ENCODE measurements at places on chromosomes 2 and 18.
A peak's percentile ranks its signal among the peaks of the same experiment; 100 is the strongest.

DNA sequence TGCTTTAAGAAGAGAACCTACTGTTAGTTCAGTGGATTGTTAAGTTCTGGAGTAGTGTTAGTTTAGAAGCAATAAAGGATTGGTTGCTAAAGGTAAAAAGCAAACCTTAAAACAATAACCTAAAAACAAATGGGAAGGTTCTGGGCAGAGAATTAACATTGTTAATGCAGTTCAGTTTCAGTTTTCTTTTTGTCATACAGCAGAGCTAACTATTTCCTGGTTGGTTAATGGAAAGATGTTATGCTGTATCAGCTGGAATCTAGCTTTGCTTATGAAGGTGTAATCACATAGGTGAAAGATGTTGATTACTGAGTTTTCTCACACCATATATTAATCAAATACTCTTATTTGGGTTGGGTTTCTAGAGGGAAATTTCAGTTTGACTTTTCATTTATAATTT is 23.8 kb downstream of the SMAD4 start:
- no peak for DNase-seq

DNA sequence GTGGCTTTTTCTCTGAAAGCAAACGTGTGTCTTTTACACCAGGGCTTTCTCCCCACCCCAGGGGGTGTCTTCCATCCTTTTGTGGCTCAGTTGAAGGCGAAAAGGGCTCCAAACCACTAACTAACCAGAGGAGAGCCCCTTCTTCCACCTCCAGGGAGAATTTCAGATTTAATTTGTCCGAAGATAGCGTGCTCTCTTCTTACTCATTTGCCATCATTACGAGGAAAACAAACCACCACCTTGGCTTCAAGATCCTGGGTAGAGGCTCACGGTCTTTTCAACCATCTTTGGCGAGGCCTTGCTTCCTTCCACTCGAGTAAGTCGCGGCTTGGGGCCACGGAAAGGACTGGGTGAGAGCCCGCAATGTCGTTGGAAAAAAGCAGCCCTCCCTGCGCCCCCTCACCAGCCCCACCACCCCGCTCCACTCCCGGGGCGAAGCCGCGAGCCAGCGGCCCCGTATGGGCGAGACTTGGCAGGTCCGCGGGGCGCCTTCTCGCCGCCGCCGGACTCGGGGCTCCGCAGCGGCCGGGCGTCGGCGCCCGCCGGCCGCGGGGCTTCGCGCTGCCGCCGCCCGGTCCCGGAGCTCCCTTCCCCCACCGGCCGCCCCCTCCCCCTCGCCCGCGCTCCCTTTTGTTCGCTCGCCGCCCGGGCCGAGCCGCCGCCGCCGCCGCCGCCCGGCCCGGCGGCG is 1.7 kb upstream of the ZNF532 start:
- DNase-seq = peak; percentile 72

DNA sequence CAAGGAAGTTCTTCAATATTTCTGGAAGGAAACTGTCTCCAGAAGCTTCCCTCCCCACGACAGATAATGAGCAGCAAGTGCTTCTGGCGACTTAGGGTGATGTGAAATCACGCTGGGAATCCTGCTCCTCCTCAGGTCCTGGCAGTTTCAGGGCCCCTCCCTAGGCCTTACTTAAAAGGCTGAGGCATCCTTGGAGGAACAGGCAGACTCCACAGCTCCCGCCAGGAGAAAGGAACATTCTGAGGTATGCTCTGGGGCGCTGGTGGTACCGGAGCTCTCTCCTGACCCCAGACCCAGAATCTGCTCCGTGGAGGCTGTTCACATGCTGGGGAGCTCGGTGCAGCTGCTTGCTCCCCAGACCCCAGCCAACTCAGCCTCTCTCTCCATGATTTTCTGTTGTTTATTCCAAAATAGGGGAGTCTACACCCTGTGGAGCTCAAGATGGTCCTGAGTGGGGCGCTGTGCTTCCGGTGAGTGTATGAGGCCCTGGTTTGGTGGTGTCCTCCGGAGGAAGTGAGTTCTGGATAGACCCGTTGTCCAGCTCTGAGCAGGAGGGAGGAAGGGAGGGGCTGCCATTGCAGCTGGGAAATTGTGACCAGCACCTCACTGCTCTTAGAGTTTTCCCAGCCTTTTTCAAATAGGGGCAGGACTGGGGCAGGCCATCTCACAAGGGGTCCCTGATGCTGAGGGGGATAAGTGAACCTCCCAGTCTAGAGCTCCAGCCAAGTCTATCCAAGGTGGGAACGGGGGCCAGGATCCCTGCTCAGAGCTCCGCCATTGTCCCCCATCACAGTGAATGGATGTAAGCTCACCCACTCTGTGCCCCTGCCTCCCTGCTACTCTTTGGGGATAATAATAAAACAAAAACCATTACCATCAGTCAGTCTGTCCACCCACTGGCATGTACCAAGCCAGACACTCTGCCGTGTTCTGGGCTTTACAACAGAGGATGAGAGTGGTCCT is at the start of gene IL36RN:
TSS of gene IL36RN (plus strand) at position 201 of the 963 bp plus-strand sequence. CDS start at position 442, 241 bp downstream.
- no peak for DNase-seq

- no peak for DNase-seq
Measured at GRCh38 chr2:232026910-232027309, 65.4 kb downstream of the DIS3L2 start.

GRCh38 chr2:66607152-66607551 is 172.2 kb downstream of the MEIS1 start:
- DNase-seq = no peak

DNA sequence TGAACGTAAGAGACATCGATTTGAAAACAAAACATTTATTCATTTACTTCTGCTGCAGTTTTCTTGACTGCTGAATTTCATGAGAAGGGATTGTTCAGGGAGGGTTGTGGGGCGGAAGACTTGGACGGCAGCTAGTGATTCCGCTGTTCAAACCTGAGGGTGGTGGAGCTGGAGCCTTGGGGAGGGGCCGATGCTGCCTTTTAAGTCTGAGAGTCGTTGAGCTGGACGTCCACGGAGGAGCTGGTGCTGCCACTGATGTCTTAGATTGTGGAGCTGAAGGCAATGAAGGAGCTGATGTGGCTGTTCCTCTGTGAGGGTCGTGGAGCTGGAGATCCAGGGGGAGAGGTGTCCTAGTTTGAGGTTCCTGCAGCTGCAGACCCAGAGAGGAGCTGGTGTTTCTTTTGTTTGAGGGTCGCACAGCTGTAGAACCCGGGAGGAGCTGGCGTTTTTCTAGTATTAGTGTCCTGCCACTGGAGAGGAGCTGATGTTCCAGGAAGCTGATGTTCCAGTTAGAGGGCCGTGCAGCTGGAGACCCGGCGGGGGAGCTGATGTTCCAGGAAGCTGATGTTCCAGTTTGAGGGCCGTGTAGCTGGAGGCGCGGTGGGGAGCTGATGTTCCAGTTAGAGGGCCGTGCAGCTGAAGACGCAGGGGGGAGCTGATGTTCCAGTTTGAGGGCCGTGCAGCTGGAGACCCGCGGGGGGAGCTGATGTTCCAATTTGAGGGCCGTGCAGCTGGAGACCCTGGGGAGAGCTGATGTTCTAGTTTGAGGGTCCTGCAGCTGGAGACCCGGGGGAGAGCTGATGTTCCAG is 150.9 kb downstream of the RTP5 start:
- DNase-seq = peak; percentile 27

- no peak for DNase-seq
Measured at GRCh38 chr2:31020713-31021112, 117.5 kb downstream of the GALNT14 start.

GRCh38 chr2:203982276-203982675 is 45.7 kb downstream of the ICOS start:
- DNase-seq = no peak

GRCh38 chr2:233938676-233939370 is 21.6 kb downstream of the TRPM8 start:
- DNase-seq = no peak
